ENCODE measurements at places on chromosomes 16 and 17.

- no peak for DNase-seq
Measured at GRCh38 chr17:62597920-62598319, 29.6 kb upstream of the MRC2 start.

DNA sequence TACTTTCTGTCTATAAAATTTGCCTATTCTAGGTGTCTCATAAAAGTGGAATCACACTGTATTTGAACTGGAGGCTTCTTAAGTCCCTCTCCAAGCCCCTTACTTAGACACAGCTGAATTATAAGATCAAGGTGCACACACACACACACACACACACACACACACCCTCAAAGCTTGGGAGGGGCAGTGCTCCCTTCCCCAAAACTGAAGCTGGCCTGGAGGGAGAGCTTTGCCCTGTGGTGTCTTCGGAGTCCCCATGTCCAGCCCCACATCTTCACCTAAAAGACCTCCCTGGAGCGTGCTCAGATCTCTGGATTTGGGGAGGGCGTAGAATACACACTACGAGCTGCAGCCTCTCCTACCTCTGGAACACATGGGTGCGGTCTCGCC lies 828 bp downstream of the EMP2 start:
- no peak for DNase-seq

GRCh38 chr17:8681170-8681949 lies 50.8 kb upstream of the MYH10 start:
- DNase-seq: no peak

GRCh38 chr17:16909472-16910246 lies 62.3 kb downstream of the TNFRSF13B start:
- no peak for DNase-seq

DNA sequence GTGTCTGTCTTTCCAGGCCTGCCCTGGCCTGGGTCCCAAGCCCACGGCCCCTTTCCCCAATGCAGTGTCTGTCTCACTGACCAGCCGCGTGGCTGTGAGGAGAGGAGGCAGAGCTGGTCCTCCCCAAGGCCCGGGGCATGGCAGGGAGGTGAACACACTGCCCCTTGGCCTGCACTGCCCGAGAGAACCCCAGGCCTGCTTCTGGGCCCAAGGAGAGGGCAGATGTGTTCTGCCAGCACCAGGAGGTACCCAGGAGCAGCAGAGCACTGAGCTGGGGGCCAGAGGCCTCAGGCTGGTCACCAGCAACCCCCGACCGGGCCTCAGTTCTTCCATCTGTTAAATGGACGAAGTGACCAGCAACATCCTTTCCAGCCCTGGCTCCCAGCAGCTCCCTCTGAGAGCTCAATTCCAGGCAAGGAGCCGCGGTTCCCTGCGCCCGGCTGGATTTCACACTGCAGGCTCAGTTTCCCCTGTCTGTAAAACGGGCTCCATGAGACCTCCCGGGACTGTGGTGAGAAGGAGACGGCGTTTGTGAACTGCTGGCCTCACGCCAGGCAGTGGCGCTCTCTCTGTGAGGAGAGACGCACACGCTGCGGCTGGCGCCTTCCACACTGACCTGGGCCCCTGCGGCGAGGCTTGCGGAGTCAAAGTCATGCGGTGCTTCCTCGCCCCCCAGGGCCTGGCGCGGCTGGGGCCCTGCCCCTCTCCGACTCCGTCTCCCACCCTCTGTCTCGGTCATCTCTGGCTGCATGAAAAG lies 8.1 kb upstream of the ZFPM1 start:
- DNase-seq: no peak

GRCh38 chr16:27289669-27290068 lies 21.1 kb upstream of the NSMCE1 start:
- no peak for DNase-seq

GRCh38 chr16:77721752-77722308 lies 484 bp upstream of the NUDT7 start:
- no peak for DNase-seq

DNA sequence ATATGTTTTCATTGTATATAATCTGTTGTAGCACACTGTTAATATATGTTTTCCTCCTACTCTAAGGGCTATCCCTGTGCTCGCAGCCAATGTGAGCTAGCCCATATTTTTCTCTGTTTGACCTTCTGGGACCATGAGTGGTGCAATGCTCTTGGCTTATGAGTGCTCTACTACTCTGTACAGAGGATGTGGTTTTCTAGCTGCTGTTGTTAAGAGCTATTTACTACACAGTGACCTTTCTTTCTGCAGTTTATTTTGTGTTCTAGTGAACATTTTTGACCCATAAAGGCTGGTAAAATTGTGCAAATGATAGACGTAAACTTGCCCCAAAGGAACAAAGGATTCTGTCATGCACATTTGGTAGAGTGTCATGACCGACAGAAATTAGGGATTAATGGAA lies 84.1 kb upstream of the CPHXL start:
- DNase-seq: no peak

- no peak for DNase-seq
Measured at GRCh38 chr17:57451191-57451590, 194.9 kb downstream of the MSI2 start.

GRCh38 chr17:45342306-45342705 lies 25.5 kb upstream of the MAP3K14 start:
- DNase-seq: no peak

- no peak for DNase-seq
Measured at GRCh38 chr16:48383877-48384519, 1.2 kb downstream of the SIAH1 start.

GRCh38 chr17:82496529-82497434 lies 22.8 kb upstream of the FOXK2 start:
- peak; percentile 70 for DNase-seq

- no peak for DNase-seq
Measured at GRCh38 chr17:78617511-78618061, 40.4 kb upstream of the DNAH17 start.

DNA sequence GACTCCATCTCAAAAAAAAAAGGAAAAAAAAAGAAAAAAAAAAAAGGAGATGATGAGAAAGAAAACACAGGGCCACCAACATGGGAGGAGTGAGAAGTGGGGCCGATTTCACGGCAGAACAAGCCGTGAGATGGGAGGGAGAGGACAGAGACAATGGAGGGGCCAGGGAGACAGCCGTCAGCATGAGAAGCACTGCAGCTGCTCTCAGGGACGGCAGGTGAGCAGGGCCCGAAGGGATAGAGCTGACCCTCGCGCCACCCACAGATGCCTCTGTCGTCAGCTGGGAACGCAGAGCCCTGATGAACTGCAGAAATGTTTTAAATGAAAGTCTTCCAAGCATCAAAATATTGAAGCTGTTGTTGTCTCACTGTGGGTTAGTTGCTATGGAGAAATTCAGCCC lies 20.3 kb downstream of the PITPNM3 start:
- DNase-seq: no peak

DNA sequence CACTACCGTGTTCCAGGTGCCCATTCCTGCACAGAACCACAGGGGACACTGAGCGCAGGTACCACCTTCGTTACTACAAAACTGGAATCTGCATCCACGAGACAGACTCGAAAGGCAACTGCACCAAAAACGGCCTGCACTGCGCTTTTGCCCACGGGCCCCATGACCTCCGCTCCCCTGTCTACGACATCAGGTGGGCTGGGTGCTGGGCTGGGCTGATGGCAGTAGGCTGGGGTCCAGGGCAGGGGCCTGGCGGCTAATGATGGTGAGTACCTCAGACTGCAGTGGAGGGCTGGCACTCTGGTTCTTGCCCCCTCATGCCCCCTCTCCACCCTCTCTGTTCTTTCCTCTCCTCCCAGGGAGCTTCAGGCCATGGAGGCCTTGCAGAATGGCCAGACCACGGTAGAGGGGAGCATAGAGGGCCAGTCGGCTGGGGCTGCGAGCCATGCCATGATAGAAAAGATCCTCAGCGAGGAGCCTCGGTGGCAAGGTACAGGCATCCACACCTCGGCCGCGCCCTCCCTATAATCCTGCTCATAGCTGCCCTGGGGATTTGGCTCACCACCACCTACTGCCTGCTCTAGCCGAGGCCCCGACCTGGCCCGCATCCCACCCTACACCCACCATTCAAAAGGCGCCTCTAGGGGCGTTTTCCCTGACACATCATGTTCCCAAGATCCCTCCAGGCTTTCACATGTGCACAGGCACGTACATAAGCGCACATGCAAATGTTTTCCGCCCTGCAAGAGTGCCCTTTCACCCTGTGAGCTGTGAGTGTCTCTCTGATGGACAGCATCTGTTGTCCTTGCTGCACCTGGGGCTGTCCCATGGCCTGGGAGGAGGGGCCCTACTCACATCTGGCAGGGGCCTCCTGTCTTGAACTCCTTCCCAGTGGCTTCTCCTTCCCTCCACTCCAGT lies 27.7 kb downstream of the UNK start:
- DNase-seq: no peak

DNA sequence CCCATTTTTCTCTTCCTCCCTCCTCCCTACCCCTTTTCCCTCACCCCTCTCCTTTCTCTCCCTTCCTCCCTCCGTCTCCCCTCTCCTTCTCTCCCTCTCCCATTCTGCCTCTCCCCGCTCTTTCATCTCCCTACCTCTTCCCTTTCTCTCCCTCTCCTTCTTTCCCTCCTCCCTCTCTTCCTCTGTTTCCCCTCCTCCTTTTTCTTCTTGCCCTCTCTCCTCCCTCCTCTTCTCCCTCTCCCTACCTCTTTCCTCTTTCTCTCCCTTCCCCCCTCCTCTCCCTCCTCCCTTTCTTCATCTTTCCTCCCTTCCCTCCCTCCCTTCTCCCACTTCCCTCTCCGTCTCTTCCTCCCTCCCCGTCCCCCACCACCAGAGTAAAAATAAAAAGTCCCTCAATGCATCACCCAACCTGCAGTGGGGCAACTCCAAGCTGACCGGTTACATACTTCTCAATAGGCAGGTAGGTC lies 10.4 kb downstream of the CHD9NB start:
- DNase-seq: no peak

DNA sequence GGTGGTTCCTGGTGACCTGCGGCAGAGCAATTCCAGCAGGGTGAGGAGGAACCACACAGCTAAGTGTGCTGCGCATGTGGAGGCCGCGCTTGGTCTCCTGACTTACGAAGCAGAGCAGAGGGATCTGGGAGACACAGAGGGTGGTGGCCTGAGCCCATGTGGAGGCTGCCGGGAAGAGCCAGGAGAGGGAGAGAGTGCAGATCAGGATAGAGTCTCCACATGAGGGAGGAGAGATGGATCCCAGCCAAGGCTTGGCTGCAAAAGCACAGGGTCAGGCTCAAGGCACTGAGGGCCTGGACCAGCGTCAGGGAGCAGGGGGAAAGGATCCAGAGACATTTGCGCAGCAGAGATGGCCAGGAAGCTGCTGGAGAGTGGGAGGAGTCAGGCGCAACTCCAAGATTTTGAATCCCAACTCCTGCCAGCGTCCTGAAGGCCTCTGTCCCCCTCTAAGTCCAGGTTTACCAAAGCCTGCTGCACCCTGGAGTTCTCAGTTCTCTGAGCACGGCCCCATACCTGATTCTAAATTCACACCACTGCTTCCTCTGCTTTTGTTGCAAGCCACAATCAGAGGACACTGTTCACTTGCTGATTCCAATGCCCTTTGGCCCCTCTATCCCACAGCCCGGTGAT lies 11.3 kb upstream of the MLLT6 start:
- no peak for DNase-seq

- DNase-seq: peak; percentile 43
Measured at GRCh38 chr17:64024781-64025731, 4.6 kb upstream of the ICAM2 start.

DNA sequence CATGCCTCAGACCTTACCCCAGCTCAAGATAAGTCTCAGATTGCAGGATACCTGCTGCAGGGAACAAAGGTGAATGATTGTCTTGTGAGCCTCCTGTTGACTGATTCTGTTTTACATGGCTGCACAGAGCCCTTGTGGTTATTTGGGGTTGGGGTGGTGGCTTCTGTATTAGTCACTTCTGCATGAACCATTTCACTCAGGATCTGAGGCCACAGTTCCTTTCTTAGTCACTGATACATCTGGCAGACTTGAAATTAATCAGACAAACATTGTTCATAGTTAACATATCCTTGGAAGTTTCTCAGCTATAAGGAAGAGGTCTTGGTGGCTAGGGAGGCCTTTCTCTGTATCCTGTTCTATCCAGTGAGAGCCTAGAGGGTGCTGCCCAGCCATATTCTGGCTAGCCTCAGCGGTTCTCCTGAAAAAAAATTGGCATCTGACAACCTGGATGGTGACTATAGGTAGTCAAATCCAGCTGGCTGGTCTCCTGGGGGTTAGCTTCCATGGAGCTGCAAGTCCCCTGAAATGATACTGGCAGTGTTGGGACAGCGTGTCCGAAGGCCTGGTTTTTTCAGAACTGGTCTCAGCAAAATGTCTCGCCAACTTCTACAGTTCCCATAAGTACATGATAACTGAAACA lies 8.4 kb upstream of the PLK1 start:
- no peak for DNase-seq

DNA sequence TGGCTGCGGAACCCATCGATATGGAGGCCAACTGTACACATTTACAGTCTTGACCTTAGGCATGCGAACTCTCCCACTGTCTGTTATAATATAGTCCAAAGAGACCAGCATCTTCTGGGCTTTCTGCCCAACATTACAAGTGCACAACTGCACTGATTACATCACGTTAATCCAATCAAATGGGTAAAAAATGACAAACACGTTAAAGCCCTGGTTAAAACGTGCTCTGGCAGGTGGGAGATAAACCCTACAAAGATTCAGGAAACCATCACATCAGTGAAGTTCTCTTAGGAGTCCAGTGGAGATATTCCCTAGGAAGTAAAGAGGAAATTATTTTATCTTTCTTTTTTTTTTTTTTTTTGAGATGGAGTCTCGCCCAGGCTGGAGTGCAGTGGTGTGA lies 23.7 kb upstream of the XYLT2 start:
- DNase-seq: no peak

GRCh38 chr17:31726980-31727427 lies 132.0 kb downstream of the COPRS start:
- DNase-seq: no peak

DNA sequence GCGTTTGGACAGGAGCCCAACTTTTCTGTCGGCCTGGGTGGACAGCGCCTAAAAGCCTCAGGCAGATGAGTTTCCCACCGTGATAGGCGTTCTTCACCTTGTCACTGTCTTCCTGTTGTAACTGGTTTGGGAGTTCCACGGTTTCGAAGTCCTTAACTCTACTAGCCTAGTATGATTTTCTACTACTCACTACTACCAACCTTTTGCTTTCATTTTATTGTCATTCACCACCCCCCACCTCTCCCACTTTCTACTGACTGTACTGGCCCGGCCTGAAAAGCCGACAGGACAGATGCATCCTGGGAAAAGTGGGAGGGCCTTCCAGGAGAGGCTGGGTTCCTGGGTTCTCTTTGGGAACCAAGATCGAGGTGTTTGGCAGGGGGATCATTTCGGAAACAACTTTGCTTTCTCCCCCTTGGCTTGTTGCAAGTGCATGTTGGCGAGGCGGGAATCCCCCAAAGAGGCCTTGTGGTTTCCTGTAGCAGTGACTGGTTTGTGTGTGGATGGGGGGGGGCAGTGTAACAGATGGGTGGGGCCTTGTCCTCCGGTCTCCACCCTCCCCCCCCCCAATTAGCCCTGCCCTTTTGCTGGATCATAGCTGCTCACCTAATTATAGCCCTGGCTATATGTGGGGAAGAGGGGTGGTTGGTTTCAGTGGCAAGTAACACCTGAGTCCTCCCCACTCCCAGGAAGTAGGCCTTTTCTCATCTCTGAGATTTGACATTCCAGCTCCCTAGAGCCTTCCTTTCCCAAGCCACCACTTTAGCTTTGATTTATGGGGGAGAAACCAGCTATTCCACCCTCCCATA lies 1.4 kb downstream of the EIF5A start:
- DNase-seq: peak; percentile 66

GRCh38 chr17:81517009-81517338 lies 4.4 kb upstream of the ACTG1 start:
- no peak for DNase-seq

All from activated T-helper 1 cell treated with anti-CD3 and anti-CD28 coated beads, Interleukin-2, amount 50 U/mL, for 16 hours (primary cell).